ENCODE measurements at places on chromosomes 5 and 9.

GRCh38 chr5:35458824-35459207 lies 158.8 kb upstream of the SPEF2 start:
- DNase-seq: no peak

GRCh38 chr5:31664566-31664965 lies 25.6 kb downstream of the PDZD2 start:
- DNase-seq: peak; percentile 68

DNA sequence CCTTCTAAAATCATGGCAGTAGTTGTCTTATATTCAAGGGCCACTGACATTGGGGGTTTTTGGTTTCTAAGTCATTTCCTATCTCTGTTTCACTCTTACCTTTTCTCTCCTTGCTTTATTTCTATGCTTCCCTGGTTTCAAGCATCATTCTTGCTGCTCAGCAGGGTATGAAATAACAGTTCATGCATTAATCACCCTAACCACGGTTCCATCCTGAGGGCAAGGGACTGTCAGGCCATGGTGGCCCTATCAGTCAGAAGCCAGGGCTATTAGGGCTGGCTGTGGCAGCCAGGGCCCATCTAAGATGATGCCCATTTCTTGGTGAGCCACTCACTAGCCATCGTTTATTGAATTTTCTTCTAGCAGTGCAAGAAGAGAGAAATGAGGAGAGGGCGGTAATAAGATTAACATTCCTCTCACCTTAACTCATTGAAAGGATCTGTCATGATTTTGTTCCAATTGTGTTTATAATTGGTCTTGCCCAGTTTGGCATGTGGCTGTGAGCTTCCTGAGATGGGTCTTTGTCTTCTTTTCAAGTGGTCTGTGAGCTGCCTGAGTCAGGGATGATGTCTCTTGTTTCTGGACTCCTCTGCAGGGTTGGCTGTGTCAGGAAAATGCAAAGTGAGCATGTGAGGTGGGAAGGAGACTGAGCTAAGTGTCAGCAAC lies 45.2 kb downstream of the CYSTM1 start:
- no peak for DNase-seq

DNA sequence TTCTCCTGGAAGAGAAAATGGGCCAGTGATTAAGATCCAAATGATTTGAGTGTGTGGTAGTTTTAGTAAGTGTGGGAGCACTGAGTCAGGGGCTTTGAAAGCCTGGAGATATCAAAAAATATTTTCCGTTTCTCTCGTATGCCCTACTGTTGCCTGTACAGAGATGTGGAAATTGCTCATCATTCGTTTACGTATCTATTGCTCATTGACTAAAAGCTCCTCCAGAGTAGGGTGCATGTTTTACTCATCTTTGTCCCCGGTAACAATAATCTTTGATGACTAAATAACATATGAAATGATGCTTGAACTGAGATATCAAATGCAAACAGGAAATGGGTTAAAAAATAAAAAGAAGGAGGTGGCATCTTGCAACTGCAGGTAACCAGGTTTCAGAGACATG lies 114.2 kb upstream of the FST start:
- DNase-seq: no peak

GRCh38 chr5:43432486-43433375 lies 20.5 kb upstream of the CCL28 start:
- DNase-seq: peak; percentile 44

DNA sequence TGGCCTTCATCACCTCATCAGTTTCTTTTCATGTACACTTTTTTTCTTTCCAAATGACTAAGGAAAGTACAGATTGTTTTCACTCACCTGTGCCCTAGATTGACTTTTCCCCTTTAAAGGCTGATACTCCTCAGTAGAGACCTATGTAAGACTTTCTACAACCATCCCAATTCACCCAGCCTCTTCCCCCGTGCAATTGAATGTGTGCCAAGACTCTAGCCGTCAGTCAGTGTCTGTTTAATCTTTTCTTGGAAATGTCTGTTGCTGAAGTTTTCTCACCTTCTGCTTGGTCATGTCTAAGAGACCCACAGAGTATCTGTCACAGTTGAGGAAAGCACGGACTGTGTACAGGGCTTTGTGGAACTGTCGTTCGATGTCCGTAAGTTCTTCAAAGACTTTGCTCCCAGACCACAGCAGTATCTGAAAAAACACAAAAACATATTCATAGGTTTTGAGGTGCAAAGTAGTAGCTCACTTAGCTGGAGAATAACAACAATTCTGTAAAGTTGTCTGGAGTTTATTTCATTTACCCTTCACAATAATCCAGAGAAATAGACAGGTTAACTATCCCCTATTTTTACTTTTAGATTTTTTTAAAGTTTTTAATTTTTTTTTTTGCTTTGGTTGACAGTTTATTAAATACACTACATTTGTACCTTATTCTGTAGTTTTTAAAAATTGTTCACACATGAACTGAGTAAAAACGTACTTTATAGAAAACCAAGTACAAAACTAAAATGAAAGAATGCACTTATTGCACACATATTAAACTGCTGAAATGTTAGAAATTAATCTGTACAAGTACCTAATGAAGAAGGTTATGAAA lies 13.6 kb downstream of the PDE6A start:
- DNase-seq: peak; percentile 68

GRCh38 chr5:126182971-126183695 lies 240.1 kb upstream of the GRAMD2B start:
- DNase-seq: no peak

- DNase-seq: peak; percentile 82
Observed at GRCh38 chr5:72988769-72989168, 32.9 kb downstream of the FCHO2 start.

GRCh38 chr5:44390351-44390750 lies 1.1 kb upstream of the FGF10 start:
- no peak for DNase-seq

DNA sequence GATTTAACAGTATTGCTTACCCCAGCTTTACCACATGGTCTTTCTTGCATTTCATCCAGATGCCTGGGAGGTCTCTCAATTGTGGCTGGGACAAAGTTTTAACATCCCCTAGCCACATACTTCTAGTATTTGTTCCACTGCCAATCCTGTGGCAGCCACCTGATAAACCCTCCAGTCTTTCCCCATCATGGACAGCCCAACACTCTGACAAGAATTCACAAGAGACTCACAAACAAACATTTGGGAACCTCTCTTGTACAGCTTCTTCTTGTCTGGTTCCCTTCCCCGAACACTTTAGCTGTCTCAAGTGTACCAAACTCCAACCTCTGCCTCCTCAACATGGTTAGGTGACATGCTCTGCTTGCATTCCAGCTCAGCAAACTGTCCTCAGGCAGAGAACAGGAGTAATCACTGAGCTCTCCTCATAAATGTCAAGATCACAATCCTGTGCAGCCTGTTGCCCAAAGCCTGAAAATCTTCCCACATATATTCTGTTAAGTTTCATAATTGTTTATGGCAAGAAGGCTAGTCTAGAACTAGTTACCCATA lies 59.7 kb downstream of the STRBP start:
- no peak for DNase-seq

GRCh38 chr9:73844135-73844534 lies 653.0 kb upstream of the RORB start:
- DNase-seq: no peak

GRCh38 chr9:5851445-5851844 lies 18.5 kb upstream of the ERMP1 start:
- peak; percentile 87 for DNase-seq

DNA sequence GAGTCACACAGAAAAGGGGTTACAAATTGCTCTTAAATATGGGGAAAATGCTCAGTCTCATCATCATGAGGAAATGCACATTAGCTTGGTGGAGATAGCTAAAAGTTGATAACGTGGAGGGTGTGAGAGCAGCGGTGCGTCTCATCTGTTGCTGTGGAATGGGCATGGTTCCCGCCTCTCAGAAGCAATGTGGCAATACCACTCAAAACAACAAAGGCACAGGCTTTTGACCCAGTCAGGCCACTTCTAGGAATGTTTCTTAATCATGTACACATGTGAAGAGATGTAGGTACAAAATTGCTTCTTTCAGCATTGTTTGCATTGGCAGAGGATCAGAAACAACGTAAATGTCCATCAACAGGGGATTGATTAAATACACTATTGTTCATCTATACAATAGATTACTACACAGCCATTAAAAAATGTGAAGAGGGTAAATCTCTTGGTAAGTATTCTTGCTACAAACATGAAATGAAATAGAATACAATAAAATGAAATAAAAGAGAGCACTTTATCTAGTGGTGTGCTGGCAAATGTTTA lies 212.6 kb upstream of the MSX2 start:
- no peak for DNase-seq

DNA sequence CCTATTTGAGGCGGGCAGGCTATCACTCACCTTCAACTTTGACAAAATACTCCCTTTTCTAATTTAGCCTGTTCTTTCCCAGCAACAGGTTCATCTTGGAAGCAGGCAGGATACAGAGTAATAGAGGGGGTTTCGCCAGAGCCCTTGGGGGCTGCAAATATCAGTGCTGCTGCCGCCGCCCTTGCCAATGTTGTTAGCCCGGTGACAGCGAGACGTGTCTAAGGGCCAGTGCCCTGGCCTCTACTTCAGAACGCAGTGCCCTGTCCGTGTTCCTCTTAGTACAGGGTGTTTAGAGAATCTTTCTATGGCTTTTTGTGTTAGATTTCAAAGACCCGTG lies 703 bp downstream of the FAM120AOS start:
- no peak for DNase-seq
